HFF-Myc (cell line): ENCODE measurements at places on chromosomes 7 and 10.

DNA sequence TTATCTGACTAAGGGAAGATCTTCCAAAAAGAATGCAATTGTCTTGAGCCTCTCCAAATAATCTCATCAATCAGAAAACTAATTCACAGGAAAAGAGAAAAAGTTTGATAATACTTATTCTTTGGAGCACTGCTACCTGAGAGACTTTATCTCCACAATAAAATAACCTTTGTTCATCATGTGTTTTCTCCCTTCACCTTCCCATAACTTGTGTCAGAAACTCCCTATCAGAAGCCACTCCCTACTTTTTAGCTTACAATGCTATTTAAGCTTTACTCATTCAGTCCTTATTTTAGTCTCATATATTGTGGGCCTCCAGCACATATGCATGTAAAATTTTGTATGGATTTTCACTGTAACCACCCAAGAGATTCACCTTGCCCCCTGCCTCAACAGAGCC, 998 bp downstream of the CYP3A43 start:
- no peak for DNase-seq

GRCh38 chr10:48694371-48695030, 9.8 kb downstream of the WDFY4 start:
- DNase-seq, result no peak

GRCh38 chr7:38932509-38933168, 23.6 kb upstream of the VPS41 start:
- DNase-seq, result no peak

DNA sequence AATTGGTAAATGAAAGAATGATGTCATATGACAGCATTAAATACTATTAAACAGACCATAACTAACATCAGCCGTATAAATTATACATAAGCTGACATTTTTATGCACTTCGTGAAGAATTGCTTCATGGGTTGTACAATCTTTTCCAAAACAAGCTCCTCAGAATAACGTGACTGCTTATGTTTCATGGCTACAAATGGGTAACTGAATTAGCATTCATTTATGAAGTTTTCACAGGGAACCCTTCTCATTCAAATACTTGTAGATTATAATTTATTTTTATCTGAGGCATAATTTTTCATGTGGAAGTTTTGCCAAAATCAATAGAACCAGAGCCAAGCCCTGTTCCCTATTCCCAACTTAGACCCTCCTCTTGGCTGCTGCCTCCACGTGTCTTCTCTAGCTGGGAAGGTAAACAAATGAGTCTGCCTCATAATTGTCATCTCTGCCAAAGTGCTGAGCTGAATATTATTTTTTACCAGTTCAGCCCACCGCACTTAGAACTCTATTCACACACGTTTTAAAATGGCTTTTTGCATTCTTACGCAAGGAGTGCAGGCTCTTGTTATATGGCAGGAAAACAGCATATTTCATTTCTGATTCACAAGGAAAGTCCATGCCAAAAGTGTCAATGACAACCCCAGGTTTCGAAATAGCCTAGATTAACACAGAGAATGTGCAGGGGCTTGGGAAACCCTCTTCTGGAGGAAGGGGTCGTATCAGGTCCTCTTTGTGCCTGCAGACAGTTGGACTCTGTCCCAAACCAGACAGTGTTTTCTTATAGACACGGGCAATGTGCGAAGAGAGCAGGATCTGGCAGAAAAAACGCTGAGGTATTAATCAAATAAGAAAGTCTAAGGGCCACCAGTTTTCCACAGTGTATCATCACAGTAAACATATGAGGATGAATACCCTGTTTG, 370.7 kb upstream of the MGMT start:
- DNase-seq, result no peak

DNA sequence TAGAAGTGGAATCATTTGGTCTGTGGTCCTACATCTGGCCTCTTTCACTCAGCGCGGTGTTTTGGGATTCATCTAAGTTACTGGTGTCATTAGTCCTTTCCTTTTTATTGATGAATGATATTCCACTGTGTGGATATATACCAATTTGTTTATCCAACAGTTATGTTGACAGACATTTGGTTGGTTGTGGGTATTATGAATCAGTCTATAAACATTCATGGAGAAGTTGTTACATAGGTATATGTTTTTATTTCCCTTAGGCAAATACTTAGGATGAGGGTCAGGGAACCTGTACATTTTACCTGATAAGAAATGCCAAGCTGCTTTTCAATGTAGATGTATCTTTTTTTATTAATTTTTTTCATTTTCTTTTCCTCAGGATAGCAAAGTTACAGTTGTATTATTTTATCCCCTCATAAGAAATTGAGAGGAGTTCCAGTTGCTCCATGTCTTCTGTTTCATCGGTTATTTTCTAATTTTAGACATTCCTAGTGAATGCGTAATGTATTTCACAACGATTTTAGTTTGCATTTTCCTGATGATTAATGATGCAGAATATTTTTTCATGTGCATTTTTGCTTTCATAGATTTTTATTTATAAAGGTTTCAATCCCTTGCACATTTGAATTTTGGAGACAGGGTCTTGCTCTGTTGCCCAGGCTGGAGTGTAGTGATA, 203.8 kb upstream of the SH2B2 start:
- DNase-seq, result no peak

DNA sequence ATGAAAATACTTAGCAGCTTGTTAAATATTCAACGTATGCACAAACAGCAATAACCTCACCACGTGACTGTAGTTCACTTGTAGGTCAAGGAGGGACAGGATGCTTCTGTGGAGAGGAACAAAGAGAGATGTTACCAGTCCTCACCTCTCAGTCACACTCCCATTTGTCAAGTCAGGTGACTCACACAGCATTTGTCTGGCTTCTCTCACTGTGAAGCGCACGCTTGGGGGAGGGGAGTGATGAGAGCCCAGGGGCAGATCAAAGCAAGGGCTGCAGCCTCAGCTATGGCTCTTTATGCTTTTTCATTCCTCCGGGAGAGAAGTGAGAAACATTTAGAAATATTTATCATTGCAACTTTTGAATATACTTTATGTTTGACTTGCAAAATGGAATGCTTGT, 2.9 kb upstream of the RBM20 start:
- no peak for DNase-seq

- no peak for DNase-seq
These were observed 25.2 kb upstream of the ASL start for GRCh38 chr7:66050337-66050957.

DNA sequence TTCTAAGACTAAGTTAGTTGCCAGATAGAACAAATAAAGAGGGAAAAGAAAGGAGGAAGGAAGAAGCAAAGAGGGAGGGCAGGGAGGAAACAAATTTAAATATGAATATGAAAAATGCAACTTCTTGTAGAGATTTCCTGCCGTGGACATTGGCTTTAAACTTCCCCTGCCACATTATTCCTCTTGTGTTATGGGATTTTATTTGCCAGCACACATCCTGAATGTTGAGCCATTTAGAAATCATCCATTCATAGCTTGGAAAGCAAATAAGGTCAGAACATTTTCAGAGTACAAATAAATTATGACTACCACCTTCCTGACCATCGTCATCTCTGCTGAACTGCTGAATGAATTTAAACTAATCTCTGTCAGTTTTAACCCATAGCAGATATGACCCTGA, 911.9 kb upstream of the LRRN3 start:
- DNase-seq, result no peak

- no peak for DNase-seq
These were observed 819 bp upstream of the TRIM4 start for GRCh38 chr7:99920149-99920548.

GRCh38 chr7:121107923-121108498, 119.5 kb downstream of the CPED1 start:
- peak; percentile 68 for DNase-seq

GRCh38 chr10:119209736-119210355, 2.5 kb downstream of the GRK5 start:
- no peak for DNase-seq

- no peak for DNase-seq
These were observed 150.4 kb downstream of the TAX1BP1 start for GRCh38 chr7:27890205-27890849.

DNA sequence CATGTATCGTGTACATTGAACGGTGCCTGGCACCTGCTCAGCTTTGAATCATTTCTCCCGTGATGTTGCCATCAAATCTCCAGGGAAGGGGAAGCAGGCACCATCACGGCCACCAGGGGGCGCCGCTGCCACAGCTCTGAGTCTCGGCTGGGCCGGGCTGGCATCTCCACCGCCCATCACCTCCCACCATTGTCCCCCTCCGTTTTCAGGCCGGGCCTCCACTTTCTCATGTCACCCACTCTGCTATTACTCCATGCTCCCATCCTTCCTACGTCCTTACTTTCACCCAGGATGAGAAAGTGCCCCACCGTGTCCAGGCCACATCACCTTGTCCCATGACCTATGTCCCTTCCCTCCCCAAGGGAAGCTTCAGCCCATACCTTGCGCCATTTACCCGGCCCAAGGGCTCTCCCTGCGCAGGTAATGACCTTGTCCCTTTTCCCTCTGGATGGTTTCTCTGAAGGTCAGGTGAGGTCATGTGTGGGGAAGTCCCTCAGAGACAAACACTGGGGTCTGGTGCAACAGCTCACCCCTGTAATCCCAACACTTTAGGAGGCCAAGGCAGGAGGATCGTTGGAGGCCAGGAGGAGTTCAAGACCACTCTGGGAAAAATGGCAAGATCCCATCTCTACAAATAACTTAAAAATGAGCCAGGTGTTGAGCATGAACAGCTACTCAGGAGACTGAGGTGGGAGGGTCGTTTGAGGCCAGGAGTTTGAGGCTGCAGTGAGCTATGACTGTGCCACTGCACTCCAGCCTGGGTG, 31.8 kb upstream of the OCM2 start:
- peak; percentile 20 for DNase-seq

GRCh38 chr7:35971133-35971891, 170.5 kb downstream of the SEPTIN7 start:
- DNase-seq, result no peak

GRCh38 chr10:65571011-65571570, 1354.7 kb upstream of the LRRTM3 start:
- DNase-seq, result no peak

DNA sequence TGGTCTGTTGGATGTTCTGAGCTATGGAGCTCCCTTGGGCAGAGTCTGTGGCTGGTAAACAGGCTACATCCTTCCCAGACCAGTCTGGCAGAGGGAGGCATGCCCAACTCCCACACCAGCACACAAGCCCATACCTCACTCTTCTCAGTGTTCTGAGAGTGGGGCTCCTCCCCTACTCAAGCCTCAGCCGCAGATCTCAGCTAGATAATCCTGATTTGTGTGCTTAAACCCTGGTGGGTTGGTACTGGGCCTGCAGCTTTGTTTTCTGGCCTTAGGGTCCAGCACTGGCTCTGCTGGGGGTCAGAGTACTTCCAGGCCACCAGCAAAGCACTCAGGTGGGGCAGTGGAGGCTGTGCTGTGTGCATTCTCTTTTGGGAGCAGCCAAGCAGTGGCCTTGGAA, 70.4 kb downstream of the MGAM2 start:
- no peak for DNase-seq

- no peak for DNase-seq
These were observed 50.0 kb upstream of the PITRM1 start for GRCh38 chr10:3222626-3223025.

DNA sequence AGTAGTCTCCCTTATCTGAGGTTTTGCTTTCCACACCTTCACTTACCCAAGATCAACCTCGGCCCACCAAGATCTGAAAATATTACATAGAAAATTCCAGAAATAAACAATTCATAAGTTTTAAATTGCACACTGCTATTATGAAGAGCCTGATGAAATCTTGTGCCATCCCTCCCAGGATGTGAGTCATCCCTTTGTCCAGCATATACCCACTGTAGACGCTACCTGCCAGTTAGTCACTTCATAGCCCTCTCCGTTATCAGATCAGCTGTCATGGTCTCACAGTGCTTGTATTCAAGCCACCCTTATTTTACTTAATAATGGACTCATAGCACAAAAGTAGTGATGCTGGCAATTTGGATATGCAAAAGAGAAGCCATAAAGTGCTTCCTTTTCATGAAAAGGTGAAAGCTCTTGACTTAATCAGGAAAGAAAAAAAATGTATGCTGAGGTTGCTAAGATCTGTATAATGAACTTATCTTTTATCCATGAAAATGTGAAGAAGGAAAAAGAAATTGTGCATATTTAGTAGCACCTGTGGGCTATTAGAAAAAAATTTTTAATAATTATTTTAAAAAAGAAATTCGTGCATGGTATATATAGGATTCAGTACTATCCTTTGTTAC, 9.8 kb upstream of the MRPS16 start:
- DNase-seq, result no peak

- no peak for DNase-seq
These were observed 100.9 kb upstream of the DDC start for GRCh38 chr7:50666124-50666496.

- no peak for DNase-seq
These were observed 146.0 kb upstream of the AGR3 start for GRCh38 chr7:17027789-17028152.

GRCh38 chr10:94042001-94042833, 48.5 kb downstream of the PLCE1 start:
- DNase-seq, result peak; percentile 25

DNA sequence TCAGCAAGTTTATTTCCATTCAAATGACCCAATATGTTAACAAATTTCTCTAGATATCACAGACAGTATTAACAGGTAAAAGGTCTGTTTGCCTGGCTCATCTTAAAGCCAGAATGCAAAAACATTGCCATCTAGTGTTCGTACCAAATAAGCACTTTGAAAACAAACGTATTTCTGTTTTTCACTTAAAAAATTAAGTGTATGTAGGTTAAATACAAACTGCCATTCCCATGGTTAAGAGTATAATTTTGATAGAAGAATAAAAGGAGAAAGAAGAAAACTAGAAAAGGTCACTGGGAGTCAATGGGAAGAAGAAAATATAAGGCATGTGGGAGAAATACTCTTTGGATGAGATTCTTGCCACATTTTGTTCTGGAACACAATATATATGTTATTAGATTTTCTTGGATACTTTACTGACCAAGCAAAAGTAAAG, 51.0 kb downstream of the ORC5 start:
- DNase-seq, result no peak

DNA sequence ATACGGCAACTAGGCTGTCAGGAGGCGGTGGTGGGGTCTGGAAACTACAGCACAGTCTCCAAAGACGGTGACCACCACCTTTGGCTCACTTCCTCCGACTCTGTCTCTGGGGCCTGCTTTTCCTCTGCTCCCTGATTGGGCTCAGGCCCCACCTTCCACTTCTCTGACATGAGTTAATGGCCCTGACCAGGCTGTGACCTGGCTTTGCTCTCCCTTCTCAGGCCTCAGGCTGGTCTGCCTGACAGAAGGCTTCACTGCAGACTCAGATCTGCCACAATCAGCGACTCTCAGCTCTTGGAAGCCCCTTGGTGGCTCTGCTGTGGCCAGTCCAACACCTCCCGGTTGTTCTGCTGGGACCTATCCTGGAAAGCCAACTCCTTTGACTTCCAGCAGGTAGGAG, 7.7 kb downstream of the STYXL1 start:
- DNase-seq, result no peak

- no peak for DNase-seq
These were observed 37.2 kb upstream of the TARP start for GRCh38 chr7:38310591-38311101.

- DNase-seq, result no peak
These were observed 22.4 kb downstream of the PPP1R3C start for GRCh38 chr10:91610444-91610843.

- no peak for DNase-seq
These were observed 84.5 kb downstream of the ATXN7L1 start for GRCh38 chr7:105791926-105792325.
